ENCODE measurements at places on chromosomes 1 and 21.
A peak's percentile ranks its signal among the peaks of the same experiment; 100 is the strongest.

- no peak for DNase-seq
Measured at GRCh38 chr1:233114860-233115259, 164.4 kb downstream of the NTPCR start.

DNA sequence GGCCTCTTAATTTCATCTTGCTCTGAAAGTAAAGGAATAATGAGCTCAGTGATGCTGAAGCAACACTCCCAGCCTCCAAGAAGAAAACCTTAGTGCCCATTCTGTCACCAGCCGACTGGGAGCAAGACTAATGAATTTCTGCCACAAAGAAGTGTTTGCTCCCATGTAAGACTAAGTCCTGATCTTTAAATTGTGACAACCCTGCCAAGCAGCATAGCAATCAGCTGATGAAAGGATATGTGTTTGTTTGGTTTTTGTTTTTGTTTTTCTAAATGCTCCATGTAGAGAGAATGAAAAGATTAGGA is 113.7 kb upstream of the PALMD start:
- no peak for DNase-seq

DNA sequence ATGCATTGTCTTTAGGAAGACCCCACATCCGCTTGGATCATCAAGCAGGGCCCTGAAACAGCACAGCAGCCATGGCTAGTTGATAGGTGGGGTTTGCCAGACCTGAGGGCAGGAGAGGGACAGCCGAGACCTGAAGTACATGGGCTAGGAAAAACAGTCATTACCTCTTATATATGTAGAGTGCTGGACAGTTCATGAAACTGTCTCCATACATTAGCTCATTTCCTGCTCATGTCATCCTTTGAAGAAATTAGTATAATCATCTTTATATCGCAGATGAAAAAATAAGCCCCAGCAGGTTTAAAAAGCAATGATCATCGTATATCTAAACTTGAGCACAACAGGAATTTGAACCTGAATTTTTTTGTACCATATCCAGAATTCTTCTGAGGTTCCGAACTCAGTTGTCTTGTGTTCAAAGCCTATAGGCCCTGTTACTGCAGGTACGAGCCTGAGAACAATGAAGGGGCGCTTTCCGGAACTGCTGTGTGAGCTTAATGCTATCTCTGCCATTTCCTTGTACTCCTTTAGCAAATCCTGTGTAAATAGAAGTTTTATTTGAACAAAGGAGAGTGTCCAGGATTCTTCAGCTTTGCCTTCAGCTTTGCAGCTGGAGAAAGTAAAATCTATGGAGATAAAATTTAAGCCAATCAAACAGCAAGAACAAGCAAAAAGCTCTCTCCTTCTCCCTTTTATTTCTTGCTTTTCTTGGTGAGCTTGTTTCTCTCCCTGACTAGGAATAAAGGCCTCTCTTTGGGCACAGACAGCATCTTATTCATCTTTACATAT is 32.4 kb upstream of the DUSP10 start:
- no peak for DNase-seq

DNA sequence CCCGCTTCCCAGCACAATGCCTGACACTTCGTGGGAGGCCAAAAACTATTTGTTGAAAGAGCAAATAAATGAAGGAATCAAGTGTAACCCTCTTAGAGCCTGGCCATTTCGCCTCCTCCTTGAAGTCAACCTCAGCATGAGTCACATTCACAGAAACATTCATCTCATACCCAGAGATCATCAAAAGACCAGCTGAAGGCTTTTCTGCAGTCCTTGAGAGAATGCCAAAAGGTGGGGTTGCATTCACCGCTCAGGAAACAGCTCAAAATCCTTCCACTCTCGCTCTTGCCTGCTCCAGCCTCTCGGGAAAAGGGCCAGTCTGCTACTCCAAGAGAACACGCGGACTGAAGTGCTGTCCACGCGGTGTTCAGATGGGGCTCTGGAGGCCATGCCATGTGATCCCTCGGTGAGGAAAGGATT is 90.0 kb downstream of the VWA5B1 start:
- DNase-seq: peak; percentile 76

GRCh38 chr1:8908388-8909151 is 30.1 kb upstream of the ENO1 start:
- no peak for DNase-seq
